ENCODE measurements at places on chromosomes 7 and 10.

GRCh38 chr10:132446661-132447445 is 49.9 kb downstream of the PWWP2B start:
- peak; percentile 82 for DNase-seq

GRCh38 chr10:52679117-52679516 is 93.5 kb downstream of the MBL2 start:
- DNase-seq = no peak

GRCh38 chr10:58104351-58104751 is 163.3 kb downstream of the IPMK start:
- no peak for DNase-seq

DNA sequence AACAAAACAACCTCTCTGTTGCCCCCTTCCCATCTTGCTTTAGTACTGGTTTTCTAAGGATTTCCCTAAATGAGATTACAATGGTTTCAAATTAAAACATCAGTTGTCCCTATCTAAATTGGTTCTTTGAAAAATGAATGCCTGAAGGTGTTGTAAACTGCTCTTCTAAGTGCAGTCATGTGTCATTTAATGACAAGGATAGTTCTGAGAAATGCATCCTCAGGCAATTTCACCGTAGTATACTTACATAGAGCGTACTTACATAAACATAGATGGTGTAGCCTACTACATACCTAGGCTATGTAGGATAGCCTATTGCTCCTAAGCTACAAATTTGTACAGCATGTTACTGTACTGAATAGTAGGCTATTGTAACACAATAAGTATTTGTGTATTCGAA is 278.1 kb downstream of the MAGI2 start:
- DNase-seq = no peak

DNA sequence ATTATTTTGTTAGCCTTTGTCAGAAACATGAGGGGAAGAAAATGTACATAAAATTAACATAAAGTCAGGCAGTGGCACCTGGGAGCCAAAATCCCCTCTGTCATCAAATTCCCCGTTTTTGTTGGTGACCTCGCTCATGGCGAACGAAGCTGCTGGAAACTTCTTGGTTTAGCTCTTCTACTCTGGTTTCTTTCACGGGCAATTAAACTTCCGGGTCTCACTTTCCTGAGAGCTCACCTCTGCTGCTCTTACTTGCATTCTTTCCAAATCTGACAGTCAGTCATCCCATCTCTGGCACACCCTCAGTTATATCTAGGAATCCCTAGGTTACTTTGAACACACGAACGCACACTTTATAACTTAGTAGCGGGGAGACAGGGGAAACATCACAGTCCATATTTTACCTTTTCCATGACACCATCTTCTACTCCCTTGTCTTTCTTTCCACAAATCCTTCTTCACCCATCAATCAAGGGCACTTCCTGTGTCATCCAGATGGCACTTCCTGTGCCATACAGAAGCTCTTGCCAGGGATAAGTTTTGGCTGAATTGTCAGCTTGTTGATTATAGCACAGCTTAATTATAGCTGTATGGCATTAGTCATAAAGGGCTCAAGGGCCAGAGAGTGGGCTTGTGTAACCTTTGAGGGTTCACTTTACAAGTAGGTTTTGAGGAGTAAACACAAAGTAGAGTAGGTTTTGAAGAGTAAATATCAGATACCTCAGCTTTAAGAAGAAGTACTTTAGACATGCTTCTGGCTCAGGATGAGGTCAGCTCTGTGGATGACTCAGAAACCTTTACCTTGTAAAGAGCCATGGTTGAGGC is 105.1 kb downstream of the GATA3 start:
- DNase-seq = no peak

DNA sequence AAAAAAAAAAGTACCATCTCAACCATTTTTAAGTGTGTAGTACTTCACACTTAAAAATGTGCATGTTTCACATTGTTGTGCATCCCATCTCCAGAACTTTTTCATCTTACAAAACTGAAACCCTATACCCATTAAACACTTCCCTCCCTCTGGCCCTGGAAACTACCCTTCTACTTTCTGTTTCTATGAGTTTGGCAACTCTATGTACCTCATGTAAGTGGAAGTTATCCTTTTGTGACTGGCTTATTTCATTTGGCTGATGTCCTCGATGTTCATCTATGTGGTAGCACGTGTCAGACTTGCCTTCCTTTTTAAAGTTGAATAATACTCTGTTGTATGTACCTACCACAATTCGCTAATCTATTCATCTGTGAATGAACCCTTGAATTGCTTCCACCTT is 12.2 kb downstream of the KCNMA1 start:
- no peak for DNase-seq

GRCh38 chr10:6516281-6516928 is 63.7 kb downstream of the PRKCQ start:
- DNase-seq = no peak

GRCh38 chr10:70885481-70885880 is 2.9 kb downstream of the PCBD1 start:
- no peak for DNase-seq

DNA sequence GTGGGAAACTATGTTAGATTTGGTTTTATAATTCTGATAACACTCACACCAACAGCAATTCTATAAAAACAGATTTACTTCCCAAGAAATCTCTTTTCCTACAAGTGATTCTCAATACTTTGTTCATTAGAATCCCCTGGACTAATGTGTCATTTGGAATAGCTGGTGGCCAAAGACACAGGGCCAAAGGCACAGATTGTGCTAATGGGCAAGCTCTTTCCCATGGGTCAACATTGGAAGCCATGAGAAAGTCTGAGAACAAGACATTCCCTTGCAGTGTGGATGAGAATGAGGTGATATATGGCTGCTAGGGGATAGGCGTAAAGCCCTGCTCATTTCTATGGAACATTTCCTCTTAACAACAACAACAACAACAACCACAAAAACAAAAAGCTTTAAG is 153.8 kb downstream of the AMPH start:
- no peak for DNase-seq

DNA sequence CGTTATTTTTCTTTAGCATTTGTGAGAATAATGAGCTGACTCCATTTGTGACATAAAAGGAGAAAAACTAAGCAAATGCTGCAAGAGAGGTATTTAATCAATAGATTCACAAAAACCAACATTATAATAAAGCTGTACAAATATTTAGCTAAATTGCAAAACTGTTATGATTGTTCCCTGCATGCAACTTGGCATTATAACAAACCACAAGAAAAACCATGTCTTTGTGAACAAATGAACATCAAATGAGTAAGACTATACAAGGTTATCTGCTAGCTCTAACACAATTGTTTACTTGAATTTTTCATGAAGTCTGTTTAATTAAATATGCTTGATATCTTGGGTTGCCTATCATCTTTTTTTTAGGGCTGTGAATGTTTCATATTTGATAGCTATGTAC is 50.8 kb upstream of the PPP1R9A start:
- no peak for DNase-seq

DNA sequence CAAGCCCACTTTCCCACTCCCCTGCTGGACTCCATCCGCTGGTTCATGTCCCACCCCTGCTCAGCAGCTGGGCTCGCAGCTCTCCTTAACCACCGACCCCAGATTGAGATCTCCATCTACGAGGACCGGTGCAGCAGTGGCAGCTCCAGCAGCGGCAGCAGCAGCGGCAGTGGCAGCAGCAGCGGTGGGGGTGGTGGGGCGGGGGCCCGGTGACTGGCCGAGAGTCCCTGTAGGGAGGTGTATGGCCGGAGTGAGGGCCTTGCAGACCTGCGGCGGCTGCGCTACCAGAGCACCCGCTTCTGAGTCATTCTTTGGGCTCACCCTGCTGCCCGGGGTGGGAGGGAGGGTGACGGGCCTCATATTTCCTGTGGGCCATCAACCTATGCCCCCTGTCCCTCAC is 15.8 kb downstream of the GOLGA7B start:
- no peak for DNase-seq

GRCh38 chr10:59087486-59087885 is 89.0 kb upstream of the PHYHIPL start:
- DNase-seq = no peak

DNA sequence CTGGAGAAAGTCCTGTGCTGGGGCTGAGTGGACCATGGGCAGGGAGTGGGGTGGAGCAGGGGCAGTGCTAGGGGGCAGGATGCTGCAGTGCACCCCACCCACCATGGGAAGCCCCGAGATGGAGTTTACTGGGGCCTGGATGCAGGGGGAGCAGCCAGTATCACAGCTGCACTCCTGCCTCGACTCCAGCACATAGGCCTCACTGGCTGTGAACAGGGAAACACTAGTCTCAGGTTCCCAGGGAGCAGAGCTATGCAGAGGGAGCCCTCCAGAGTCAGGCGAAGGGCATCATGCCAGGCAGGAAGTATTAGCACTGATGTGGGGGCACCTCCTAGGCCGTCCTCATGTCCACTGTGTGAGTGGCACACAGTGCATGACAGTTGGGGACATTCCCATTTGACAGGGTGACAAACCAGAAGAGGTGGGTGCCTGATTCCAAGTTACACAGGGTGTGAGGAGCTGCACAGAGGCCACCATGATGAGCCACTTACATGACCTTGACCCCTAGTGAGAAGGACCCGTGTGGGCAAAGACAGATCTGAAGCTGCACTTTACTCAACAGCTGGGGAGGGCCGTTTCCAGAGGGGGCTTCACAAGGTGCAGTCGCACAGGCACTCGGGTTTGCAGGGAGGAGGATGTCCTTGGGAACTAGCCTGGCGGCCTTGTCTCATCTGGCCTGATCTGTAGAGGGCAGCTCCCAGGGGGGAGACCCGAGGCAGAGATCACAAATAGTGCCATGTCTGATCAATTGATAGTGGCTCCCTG is 69.9 kb upstream of the LRRC4 start:
- DNase-seq = no peak

GRCh38 chr7:141409801-141410329 is 141.3 kb upstream of the AGK start:
- no peak for DNase-seq

DNA sequence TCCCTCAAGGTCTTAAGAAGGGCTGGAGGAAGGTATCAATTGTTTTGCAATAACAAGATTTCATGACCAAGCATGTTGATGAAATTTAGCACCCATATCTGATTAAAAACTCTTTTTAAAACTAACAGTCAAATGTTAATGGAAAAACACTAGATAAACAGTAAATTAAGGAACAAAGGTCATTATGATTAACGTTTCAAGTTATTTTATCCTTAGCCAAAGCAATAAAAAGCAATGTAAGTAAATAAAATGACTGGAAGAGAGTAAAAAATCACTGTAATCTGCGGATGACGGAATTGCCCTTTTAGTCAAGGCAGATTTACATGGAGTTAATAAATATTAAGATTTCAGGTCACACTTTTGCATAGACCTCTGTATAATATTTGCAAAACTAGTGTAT is 179.5 kb upstream of the KLF6 start:
- no peak for DNase-seq

GRCh38 chr10:807163-807957 is 117.9 kb upstream of the DIP2C start:
- no peak for DNase-seq

DNA sequence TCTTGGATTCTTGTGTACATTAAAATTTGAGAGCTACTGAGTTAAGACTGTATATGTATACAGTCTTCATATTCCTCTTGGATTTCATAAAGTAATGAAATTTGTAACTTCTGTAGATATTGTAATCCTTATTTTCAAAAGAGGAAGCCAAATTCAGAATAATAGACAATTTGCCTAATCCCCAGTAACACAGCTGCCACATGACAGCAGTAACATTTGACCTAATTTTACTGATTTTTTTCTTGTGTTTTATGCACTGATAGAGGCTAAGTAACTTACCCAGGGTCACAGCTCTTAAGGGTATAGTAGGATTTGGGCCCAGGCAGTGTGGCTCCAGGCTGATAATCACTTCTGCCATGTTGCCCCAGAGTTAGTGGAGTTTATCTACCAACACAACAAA is 40.4 kb upstream of the IL6 start:
- DNase-seq = no peak

DNA sequence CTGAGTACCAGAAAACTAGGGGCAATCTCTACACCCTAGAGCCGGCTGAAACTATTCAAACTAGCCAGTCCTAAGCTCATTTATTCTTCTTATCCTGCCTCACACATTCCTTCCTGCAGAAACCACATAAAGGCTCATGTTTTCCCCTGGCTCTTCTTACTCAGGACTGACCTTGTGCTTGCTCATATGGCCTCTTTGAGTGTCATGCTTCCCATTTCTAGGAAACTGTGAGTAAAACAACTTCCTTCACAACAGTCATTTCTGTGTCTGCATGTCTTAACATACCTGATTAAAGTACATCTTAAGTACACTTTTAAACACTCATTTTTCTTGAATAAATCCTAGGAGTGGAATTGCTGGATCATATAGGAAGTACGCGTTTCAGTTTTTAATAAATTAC is 52.3 kb upstream of the KIAA1217 start:
- DNase-seq = no peak

DNA sequence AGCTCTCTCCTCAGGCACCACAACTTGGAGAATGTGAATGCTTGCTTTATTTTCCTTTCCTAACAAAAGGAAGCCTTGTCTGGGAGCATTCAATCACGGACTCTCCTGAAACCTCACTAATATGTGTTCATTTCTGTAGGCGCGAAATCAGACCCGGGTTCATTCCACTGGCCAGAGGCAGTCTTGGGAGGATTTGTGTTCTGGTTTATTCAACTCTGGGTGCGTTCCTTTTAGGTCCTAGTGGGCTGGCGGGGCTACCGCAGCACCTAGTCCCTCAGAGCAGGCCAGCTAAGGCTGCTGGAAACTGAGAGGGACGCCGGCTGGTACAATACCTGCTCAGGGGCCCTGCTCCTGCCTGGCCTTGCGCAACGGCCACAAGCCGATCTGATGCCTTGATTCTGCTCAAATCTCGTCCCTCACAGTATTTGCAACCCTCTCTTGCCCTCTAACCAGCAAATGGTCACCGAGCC is 7.5 kb downstream of the HOXA4 start:
- no peak for DNase-seq
